ENCODE measurements at places on chromosomes 7 and 10.
A peak's percentile ranks its signal among the peaks of the same experiment; 100 is the strongest.

DNA sequence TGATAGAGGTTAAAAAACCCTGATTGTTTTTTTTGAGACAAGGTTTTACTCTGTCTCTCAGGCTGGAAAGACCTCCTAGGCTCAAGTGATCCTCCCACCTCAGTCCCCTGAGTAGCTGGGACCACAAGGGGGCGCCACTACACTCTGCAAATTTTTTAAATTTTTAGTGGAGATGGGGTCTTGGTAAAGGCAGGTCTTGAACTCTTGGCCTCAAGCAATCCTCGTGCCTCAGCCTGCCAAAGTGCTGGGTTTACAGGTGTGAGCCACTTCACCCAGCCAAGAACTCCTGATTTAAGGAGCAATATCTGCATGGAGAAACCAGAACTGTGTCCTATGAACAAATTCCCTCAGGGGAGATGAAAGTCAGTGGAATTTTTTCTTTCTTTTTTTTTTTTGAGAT is 7.3 kb upstream of the KLHDC10 start:
- DNase-seq = peak; percentile 43

DNA sequence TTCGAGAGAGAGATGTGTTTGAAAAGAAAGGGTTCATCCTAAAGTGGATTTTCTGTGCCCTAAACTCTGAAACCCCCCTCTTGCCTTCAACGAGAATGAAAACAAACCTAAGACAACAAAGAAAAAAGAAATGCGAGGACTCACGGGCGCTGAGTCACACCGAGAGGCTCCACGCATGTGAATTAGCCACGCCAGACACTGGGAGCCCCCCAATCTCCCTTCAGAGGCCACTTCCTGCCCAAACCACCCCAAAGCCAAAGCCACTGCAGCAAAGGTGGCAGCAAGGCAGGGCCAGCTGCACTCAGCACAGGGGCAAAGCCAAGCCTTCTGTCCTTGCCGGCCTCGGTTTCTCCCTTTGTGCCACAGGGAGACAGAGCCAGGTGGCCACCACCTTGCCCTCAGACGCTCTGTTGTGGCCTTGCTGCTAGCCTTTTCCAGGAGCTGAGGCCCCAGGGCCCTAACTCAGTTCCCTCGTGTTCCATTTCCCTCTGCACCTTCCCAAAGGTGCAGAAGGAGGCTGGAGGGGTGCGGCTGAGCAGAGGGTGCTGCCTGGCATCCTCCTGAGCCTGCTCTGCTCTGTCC is 93.3 kb downstream of the FAM53B start:
- DNase-seq = peak; percentile 55

DNA sequence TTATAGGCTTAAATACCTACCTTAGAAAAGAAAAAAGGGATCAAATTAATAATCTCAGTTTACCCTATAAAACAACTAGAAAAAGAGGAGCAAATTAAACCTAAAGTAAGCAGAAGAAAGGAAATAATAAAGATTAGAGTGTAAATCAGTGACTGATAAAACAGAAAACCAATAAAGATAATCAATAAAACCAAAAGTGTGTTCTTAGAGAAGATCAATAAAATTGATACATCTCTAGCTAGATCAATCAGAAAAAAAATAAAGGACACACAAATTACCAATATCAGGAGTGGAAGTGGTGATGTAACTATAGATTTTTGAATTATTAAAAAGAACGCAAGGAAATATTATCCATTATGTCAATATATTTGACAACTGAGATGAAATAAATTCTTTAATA is 69.2 kb upstream of the NAMPT start:
- DNase-seq = no peak

DNA sequence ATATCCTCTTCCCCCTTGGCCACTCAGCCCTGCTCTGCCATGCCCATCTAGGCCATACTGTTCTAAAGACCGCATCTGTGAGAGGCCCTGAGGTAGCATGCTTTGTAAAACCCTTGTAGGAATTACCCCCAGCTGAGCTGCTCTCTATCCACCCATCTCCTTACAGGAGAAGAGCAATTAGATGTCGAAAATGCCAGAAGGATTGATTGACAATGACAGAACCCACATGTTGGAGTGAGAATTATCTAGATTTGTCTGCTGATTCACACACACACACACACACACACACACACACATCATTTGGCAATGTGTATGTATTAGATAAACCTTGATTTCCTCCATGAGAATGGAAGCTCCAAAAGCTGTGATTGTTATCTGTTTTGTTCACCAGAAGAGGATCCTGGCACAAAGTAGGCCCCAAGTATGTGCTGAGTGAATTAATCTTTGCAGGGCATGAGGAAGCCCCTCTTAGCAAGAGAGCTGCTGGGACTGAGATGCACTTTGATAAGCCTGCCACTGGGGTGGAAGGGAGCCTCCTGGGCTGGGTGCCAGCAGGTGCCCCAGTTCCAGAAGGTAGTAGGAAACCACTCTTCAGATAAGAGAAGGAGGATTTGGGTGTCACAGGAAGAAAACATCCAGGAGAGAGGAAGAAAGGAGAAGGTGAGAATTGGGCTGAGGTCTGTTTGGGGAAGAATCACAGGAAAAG is 187.5 kb upstream of the ADO start:
- no peak for DNase-seq

DNA sequence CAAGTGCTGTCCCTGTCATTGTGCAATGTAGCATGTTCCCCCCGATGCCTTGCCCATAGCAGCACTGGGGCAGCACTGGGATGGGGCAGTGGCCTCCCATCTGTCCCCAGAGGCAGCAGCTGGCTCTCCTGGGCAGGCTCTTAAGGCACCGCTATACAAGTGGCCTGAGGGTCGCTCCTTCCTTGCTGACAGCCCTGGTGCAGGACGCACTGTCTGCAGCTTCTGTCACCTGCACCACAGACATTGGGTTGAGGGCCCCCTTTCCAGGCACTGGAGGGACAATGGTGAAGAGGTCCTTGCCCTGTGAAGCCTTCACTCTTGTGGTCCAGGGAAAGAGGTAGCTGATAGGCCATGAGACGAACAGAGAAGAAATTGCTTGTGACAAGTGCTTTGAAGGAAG is 10.6 kb downstream of the CPSF4 start:
- no peak for DNase-seq

DNA sequence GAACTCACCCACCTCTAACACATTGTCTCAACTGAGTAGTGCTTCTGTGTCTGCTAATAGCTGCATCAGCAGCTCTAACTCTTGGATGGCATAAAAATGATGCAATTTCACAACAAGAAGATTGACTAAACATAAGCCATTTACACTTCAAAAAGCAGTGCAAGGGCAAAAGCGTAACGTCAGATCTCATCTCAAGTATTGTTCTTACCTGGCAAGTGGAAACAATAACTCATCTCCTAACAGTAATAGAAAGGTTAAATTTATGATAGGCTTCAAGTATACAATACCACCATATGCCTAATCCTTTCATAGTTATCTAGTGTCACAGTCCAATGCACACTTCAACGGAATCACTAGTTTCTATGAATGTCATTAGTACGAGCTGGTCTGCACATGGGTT is 14.8 kb downstream of the TPK1 start:
- DNase-seq = no peak

DNA sequence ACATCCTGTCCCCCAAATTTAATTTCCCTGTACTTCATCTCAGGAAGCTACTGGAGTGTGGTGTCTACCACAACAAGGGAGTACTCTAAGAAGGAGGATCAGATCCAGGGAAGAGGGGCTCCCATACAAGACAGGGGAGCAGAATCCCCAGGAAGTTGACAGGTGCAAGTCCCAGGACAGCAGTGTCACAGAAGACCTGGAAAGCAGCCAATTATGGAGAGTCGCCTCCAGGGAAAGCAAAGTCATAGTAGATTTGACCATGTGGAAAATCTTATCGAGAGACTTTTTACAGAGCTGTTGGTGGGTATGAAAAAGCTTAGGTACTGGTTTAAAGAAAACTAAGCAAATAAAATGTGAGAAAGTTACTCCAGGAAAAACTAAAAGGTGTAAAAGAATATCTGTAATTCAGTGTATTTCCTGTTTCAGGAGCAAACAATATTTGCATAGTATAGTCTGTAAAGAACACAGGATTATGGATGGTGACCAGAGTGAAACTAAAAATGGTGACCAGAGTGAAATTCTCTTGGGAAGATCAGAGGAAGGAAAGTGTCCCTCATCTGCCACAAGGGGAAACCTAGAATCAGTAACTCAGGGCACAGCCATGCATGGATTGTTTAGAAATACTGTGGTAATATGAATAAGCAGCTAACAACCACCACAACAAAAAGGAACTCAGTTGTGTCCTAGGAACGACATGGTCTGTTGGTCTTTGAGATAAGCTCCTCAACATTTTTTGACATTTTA is 44.5 kb downstream of the LANCL2 start:
- DNase-seq = no peak

GRCh38 chr10:99604862-99605261 is 15.4 kb downstream of the SLC25A28 start:
- DNase-seq = no peak

- no peak for DNase-seq
Observed at GRCh38 chr10:26475386-26475785, 37.2 kb downstream of the APBB1IP start.

DNA sequence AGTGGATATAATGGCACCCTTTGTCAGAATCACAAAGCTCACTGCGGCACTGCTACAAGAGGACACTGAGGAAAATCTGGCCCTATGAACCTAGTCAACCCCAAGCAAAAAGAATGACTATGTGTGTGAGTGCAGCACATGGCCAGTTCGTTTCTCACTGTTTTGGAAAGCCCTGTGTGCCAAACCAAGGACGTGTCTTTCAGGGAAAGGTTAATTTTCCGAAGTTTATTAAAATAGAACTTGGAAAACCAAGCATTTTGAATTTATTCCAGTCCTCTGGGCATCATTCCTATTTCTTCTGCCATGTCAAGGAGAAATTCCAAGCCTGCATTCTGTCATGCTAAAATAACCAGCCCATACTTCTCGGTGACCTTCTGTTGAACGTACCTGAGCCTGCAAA is 471.8 kb downstream of the PLXDC2 start:
- DNase-seq = no peak

DNA sequence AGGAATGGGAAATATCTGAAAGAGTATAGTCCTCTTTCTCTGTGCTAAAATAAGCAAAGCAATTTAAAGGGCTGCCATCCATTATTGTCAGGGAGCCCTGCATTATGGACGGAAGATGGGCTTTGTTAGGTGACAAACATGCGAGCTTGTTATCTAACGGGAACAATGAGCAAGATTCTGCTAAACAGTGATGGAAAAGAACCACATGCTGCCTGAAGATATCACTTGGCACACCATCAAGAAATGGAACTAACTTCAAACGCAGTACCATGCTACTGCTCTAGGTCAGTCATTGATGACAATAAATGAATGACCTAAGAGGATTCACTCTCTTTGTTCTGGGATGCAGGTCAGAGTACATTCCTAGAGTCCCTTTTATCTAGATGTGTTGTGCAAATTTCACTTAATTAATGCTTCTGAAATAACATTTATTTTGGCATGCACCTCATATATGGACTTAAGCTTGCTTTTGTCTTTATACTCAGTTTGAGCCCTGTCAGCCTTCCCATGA is 175.7 kb upstream of the PTN start:
- DNase-seq = no peak

GRCh38 chr7:5758753-5759335 is 22.6 kb downstream of the RNF216 start:
- no peak for DNase-seq

DNA sequence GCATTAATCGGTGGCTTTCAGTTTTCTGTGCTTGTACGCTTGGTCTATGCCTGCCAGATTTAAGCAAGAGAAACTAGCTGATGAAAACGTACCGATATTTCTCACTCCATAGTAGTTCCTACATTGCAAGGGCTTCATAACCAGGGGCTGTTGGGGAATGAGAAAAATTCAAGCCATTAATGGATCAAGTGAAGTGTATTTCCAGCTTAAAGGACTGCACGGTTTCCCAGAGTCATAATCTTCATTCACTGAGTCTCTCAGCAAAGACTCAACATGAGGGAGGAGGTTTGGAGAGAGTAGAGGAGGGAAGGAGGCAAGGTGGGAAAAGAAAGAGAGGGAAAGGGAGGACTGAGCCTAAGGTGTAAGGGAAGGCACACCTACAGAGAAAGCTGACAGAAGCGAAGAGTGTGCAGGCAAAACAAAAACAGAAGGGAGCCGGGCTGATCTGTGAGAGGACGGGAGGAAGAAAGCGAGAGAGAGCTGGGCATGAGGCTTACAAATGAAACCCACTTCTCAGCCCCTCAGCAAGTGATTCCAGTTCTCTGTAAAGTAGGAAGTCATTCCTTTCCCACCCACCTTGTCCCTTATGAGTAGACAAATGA is 625 bp downstream of the GIMAP2 start:
- DNase-seq = no peak

GRCh38 chr7:132683896-132684690 is 107.8 kb upstream of the PLXNA4 start:
- no peak for DNase-seq

DNA sequence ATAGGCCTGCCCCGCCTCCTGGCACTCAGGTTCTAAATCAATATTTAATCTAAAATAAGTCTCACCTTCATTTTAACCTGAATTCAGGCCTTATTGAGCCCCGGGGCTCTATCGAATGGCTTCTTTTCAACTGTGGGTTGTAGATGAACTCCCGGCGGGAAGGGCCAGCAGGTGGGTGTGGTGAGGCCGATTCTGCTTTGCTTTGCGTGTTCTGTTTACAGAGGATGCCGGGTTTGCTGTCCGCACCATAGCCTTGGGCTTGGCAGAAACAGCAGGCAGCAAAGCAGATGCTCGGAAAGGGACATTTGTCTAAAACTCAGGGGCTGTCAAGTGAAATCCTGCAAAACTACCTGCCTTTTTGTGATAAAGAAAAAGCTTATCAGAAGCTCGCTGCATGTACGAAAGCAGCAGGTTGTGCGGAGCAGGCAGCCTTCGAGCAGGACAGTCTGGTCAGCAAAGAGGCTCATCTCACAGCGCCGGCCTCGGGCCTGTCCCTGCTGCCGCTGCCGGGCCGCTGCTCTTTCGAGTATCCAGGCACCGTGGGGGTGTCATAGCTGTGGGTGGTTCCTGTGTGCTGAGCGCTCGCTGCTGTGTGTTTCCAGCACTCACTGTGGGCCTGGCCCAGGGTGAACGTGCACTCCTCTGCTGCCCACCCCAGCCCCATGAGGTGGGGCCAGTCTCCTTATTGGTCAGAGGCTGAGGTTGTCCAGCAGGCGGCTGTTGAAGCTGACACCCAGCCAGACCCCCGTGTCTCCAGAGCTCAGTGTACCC is 434.8 kb upstream of the FOXK1 start:
- no peak for DNase-seq

GRCh38 chr7:91713669-91714068 is 166.8 kb downstream of the MTERF1 start:
- no peak for DNase-seq
